ENCODE measurements at places on chromosomes 1 and 21.

DNA sequence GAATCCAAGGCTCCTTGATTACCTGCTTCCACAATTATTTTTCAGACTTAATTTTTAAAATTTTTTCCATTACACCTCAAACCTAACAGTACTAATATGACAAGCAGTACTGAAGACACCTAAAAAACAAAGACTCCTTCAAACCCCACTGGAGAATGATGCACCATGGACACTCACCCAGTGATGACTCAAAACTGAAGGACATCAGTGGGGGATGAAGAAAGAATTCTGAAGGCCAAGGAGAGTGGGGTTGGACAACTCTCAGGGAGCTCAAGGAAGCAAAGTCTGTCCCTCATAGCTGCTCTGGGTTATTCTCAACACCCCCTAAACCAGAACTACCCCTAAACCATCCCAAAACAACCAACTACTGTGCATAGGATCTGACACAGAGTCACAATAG, 2.4 kb upstream of the ARHGAP29 start:
- DNase-seq = no peak

- no peak for DNase-seq
Observed at GRCh38 chr1:8358897-8359616, 41.1 kb downstream of the SLC45A1 start.

DNA sequence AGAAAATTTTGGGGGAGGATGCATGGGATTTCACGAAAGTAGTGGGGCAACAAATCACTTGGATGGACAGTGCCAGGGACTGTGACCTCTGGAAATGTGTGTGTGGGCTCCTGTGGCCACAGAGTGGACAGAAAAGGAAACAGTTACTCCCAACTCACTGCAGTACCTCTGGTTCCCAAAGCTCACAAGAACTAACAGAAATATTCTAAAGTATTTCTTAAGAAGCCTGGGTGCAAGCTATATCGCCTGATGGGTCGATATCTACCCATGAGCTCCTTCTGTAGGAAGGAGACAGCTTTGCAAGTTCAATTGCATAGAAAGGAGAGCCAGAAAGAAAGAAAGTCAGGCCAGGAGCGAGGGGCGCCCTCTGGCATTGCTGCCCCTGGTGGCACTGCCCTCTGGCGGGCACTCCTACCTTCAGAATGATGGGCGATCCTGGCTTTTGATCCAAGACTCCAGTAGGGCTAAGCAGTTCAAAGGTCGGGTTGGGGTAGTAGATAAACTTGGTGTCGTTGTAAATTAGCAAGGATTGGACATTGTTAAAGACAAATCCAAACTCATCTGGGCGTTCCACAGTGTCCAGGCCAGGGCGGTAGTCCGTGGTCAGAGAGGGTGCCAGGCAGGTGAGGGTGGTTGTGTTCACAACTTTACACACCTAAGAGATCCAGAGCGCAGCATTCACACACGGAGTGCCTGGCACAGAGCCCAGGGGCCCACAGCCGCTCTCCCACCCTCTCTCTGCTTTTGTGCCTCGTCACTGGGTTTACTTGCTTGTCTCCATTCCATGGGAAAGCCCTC, 134.7 kb upstream of the CD34 start:
- DNase-seq = no peak

GRCh38 chr1:1295154-1295923, 12.4 kb downstream of the ACAP3 start:
- DNase-seq = no peak

- DNase-seq = no peak
Observed at GRCh38 chr1:100736324-100736723, 16.8 kb downstream of the VCAM1 start.

GRCh38 chr1:181062836-181063428, 25.6 kb upstream of the IER5 start:
- DNase-seq = no peak

All from mesothelial cell of epicardium (in vitro differentiated cells).